ENCODE measurements at places on chromosomes 12 and 14.

- DNase-seq, result no peak
Measured at GRCh38 chr12:124663206-124663605, 95.8 kb upstream of the NCOR2 start.

DNA sequence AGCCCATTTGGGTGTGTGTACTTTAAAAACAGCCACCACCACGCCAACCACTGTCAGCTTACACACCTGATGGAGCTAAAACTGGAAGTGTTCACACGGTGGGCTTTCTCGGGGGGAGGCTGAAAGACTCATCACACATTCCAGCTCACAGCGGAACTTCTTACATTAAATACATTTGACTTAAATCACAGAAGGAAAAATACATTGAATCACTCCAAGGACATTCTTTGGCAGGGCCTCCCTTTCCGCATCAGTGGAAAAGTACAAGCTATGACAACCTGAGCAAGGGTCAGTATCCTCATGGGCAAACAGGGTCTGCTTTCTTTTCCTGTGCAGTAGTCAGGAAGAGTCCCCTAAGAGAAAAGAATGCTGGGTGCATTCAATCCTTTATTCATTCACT lies 31.0 kb upstream of the TC2N start:
- no peak for DNase-seq

DNA sequence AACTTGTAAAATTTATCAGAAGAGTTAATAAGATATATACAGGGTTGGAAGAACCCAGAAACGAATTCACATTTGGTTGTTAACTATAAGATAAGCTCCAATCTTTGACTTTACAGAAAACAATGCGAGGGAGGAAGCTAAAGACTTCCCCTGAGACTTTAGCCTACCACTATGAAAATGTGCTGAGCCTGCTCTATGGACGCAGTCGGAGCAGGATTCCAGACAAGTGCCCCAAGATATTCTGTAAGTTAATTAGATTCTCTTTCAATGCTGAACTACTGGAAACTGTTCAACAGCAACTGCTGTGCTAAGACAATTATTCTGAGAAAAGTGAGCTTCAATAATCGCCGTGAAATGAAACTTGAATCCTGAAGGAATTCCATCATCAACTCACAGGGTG lies 8.3 kb upstream of the LRRC10 start:
- DNase-seq, result no peak

GRCh38 chr12:109832541-109833306 lies 474 bp downstream of the TRPV4 start:
- DNase-seq, result no peak

- no peak for DNase-seq
Measured at GRCh38 chr12:129789921-129790320, 113.9 kb downstream of the TMEM132D start.

DNA sequence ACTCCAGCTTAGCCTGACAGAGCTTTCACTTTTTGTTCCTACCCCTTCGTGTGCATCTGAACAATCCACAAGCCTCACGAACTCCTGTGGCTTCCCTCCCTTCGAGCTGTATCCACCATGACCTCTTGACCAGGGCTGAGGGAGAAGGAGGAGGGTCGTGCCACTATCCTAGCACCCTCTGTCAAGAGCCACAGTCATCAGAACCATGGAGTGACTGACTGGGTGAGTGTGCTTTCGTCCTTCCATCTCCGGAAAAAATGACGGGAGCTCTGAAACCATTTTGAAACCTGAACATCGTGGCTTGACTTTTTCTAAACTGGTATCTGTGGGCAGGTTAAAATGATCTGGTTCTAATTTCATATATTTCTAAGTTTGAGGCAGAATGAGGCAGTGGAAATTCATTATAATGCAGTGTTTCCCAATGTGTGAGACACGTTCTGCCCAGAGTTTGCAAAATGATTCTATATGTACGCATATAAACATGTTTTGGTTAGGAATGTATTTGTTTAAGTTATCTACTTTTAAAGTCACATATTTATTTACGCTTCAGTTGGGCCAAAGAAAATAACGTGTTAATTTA lies 27.0 kb downstream of the IL26 start:
- DNase-seq, result no peak

DNA sequence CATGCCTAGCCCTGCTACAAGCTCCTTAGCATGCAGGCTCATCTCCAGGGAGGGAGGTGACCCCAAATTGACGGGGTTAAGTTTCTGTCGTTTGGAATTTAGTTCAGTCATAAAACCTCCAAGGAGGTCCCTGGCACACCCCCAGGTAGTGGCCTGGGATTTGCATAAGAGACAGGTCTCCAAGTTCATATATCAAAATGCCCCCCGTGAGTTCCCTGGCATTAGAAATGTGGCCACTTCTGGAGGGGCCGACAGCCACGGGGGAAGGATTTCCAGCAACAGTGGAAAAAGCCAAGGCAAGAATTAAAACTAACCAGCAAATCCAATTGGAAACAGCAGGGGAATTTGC lies 228.8 kb downstream of the BCL11B start:
- no peak for DNase-seq

- peak; percentile 63 for DNase-seq
Measured at GRCh38 chr14:39107591-39107996, 4.6 kb upstream of the SEC23A start.

GRCh38 chr12:95473231-95473883 lies 595 bp upstream of the METAP2 start:
- DNase-seq, result peak; percentile 78

DNA sequence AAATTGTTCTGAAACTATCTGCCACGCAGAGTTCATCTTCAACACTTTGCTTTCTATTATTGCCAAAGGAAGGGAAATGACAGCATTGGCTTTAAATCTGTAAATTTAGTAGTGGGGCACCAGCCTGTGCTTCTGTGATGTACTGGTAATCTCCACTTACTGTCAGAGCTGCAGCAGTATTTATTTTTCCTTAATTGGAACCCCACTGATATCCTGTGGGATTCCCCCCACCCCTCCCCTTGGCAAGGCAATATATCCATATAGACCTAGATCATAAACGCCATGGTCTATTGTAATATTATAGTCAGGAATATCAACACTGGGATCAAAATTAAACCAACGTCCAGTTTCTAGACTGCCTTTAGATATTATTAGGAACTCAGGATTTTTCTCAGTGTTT lies 96.7 kb downstream of the RMST start:
- no peak for DNase-seq

- DNase-seq, result peak; percentile 50
Measured at GRCh38 chr12:104510145-104510872, 53.6 kb downstream of the CHST11 start.

DNA sequence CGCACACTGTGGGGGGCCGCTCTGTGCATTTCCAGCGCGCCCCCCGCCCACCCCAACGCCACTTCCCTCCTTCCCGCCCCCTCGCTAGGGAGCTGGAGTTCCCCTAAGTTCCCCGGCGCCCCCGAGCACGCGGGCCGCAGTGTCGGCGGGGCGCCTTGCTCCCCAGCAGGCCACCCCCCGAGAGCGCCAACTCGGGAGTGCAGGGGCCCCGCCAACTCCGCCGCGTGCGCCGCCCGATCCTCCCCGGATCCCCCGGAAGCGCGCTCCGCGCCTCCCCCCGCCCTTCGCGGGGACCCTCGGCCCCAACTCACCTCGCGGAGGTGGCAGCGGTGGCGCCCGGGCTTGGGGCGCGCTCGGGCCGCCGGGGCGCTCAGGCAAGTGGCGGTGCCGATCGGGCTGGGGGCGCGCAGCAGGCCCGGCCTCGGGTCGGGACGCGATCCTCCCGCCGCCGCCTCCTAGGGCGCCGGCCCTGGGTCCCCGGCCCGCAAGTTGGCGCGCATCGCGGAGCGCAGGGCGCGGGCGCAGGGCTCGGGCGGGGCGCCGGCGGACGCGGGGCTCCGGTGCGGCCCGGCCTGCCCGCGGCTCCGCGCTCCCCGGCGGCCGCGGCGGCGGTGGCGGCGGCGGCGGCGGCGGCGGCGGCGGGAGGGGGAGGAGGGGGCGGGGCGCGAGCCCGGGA lies at the start of gene NCOR2:
NCOR2 (minus strand) TSS at position 616 of the 676 bp plus-strand sequence. CDS start 72,361 bp downstream, outside the sequence.
- peak; percentile 51 for DNase-seq

DNA sequence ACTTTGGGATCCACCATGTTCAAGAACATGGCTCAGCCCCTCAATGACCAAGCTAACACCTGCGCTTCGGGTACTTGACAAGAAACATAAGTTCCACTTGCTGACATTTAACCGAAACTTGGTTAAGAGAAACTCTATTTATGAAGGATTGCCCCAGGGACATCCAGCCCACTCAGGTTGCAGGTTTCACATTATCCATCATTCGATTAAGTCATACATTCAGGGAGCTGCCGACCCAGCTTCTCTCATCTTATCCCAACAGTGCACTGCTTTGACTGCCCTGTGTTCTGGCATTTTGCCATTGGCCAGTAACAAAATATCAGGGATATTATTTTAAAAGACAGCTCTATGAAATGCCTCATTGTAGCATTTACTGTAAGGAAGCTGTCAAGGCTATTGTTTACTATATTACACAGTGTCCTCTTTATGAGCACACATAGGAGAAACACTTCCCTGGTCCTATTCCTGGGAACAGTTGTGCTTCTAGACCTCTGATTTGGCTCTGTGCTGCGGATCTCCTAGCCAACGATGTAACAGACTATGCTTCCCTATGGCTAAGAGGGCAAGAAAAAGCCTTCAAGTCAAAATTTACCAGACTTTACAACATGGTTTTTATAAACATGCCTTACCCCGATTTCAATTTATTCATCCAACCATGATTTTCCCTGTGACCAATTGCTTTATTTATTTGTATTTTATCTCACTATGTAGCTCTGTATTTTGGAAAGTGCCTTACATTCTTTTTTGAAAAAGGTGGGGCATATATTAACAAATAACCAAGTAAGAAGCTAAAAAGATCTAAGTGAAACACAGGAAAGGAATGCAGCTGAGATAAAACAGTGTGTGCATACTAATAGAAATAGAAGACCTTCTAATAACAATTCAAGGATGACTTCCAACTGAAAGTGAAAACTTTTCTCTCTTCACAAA lies 109.3 kb downstream of the ITPR2 start:
- DNase-seq, result no peak

DNA sequence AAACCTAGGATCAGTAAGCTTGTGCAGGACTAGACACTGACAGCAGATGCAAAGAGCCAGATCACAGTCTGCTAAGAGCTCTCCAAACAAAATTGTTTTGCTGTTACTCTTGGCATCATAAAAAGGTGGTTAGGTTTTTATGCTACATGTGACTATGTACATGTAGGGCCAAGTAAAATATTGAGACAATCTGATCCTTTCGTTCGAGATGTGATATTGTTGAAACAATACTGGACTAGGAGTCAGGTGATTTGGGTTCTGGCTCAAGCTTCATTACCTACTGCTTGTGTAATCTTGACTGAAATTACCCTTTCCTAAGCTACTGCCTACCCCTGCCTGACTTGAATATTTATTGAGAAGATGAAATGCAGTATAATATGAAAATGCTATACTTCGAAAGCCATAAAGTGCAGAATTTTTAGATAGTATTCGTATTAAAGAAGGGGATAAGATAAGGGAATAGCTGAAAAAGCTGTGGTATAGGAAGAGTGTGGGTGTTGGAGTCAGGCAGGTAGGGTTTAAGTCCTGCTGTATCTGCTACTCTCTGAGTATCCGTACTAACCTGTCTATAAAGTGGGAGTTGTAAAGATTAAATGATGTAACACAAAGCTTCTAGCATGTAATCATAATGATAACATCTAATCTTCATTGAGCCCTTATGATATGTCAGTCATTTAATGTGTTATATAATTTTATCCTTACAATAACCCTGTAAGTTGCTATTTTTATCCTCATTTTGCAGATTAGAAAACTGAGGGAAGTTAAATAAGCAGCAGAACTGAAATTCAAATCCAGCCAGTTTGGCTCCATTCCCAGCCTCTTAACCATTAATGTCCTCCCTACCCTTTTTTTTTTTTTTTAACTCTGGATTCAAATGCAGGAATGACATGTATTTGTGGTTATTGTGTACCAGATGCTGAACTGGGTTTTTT lies 38.6 kb upstream of the ATF1 start:
- DNase-seq, result no peak

DNA sequence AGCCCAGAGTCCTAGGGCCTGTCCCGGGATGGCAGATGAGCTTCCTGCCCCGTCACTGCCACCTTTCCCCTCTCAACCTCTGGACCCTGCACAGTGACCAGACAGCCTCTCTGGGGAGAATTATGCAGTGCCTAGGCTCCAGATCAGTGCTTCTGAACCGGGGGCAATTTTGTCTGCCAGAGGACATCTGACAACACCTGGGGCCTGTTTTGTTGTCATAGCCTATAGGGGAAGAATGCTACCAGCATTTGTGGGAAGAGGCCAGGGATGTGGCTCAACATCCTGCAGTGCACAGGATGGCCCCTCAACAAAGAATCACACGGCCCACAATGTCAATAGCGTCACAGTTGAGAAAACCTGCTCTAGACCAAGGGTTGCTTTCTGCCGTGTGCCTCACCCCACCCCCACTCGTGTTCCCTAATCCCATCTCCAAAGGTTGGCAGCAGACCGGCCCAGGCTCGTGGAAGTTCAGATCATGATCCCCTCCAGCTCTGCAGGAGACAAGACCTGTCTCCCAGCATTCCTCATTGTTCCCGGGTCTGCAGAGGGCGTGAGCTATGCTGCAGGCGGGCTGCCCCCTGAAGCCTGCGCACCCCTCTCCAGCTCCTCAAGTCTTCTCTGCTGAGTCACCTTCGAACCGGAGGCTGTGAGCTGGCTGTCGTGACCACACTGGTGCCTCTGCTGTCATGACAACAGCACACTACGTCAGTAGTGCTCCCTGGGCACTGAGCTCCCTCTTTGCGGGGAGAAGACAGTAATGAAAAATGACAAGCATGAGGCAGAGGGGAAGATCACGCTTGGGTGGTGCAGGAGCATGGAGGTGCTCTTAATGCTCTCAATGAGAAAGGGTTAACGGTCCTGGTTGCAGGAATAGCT lies 2.0 kb upstream of the GAPDH start:
- peak; percentile 96 for DNase-seq

DNA sequence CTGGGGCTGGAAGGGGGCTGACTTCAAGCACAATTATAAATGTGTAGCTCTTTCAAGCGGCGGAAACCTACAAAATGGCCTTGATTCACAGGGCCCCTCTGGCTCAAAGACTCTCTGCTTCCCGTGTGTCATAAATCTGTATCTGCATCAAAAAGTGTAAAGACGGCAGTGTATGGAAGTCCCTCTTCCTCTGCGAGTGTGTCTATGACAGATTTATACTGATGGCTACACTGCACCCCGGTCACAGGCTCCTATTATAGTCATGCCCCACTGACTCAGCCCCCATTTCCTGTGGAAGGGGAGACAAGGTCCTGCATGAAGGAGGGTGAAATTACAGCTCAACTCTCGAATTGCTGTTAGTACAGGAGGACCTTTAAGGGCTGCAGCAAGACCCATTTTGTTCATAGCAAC lies 68.6 kb downstream of the HMGA2 start:
- DNase-seq, result no peak

GRCh38 chr14:71764701-71765382 lies 167.4 kb upstream of the RGS6 start:
- DNase-seq, result no peak

- peak; percentile 75 for DNase-seq
Measured at GRCh38 chr14:68780358-68781160, 12.3 kb downstream of the ZFP36L1 start.

GRCh38 chr12:119803381-119803791 lies 73.7 kb downstream of the CIT start:
- DNase-seq, result no peak

- DNase-seq, result no peak
Measured at GRCh38 chr14:89921346-89921745, 33.2 kb downstream of the EFCAB11 start.

Data from OCI-M1 (cell line).